ENCODE measurements at places on chromosomes 6 and 20.

DNA sequence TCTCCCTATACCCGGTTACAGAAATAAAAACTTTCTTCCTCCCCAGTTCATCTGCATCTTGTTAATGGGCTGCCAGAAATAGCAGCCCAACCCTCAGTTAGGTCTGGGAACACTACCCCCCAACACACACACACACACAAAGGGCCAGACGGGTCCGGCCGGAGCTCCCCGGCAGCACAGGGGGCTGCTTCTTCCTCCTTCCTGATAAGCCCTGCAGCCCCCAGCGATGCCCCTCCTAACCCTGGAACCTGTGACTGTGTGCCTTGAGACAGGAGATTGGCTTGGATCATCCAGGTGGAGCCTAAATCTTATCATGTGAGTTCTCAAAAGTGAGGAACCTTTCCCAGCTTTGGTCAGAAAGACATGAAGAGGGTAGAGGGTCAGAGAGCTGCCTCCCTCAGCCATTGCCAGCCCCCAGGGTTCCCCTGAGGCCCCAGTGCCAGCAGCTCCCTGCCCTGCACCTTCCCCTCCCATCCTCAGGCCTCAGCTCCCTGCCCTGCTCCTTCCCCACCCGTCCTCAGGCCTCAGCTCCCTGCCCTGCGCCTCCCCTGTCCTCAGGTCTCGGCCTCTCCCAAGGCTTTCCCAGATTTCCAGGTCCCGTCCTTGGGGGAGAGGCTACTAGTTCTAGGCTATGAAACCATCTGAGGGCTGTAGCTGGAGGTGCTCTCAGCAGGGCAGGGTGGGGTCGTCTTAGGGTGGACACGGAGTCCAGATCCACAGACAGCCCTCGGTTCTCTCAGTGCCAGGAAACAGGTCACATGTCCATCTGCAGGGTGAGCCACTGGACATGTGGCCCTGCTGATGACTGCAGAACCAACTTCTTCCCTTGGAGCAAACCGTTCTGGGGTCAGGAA is 34.5 kb upstream of the CST7 start:
- DNase-seq, result no peak

DNA sequence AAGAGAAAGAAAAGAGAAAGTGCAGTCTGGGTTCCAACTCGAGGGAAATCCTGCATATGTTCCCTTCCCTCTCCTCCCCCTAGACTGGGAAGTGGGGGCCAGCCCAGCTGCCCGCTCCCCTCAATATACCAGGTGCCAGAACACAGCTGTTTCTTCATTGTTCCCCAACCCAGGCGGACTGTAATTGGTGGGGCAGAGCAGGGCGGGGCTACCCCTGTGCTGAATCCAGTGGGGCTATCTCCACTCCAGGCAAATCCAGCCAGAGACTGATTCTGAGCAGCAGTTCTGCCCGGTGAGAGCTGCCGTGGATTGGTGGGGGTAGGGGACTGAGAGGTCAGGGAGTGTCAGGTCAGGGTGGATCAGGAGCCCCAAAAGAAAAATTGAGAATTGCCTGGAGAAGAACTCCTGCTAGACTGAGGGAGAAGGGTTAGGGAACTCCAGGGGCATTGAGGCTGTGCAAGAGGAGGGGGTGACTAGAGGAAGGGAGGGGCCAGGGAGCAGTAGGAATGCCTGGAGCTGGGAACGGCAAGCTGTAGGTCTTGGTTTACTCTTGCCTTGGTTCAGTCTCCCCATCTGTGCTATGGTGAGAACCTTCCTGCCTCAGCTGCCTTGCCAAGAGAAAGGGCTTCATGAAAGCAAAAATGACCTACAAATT is at the start of gene MYMX:
TSS of gene MYMX (plus strand) at position 250 of the 655 bp plus-strand sequence. CDS start 546 bp downstream, outside the sequence.
- DNase-seq, result no peak

DNA sequence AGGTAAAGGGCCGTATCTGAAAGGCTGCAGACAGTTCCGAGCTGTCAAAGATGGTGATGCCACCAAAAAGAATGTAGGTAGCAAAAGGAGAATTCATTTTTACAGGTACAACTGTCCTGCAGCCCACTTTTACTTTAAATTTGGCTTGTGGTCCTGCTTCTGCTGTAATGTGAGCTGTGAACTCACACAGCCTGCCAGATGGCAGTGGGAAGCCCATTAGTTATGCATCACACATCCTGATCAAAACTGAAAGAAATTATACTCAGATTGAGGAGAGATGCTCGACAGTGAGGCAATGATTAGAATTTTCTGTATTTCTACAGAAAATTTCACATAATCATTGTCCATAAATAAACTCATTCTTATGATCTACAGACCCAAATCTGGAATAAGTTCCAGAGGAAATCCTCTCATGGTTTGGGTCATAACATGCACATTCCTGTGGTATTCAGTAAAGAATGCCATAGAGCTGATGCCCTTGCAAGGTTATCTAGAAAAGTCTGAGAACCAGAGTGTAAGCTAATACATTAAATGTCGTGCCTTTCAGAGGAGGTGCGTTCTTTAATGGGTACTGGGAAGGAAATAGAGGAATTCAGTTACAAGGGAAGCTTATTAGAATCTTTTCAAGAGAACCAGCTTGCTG is 23.9 kb upstream of the E2F3 start:
- no peak for DNase-seq

GRCh38 chr6:133807501-133807900 is 81.4 kb upstream of the TCF21 start:
- DNase-seq, result no peak

- no peak for DNase-seq
Observed at GRCh38 chr20:2507875-2508630, 662 bp downstream of the ZNF343 start.

DNA sequence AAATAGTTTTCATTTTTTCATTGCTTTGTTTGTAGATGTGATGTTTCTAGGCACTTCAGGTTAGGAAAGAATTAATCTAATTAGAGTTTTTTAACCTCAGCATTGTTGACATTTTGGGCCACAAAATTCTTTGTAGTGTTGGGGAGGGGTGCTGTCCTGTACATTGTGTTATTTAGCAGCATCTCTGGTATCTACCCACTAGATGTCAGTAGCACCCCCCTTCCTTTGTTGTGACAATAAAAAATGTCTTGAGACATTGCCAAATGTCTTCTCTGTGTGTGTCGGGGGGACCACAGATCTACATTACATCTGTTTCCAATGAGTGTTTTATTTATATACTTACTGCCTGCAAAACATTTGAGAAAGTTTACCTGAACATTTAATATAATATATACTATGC is 45.6 kb downstream of the EYA4 start:
- DNase-seq, result no peak

DNA sequence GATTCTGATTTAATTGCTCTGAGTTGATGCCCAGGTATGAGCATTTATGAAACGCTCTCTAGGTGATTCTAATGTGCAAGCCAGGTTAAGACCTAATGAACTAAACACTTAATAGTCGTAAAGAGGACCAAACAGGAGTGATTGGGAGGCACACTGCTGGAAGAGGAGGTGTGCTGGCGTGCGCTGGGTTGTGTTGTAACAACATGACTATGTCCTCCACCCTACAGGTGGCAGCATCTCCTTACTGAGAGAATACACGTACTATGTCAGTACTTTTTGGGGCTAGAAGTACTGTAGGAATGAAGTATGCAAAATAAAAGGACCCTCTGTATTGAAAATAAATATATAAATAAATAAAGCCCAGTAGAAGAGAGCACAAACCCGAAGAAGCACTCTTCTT is 11.9 kb downstream of the C6orf89 start:
- DNase-seq, result no peak

- DNase-seq, result no peak
Observed at GRCh38 chr20:6767536-6768227, at the start of gene BMP2. BMP2 (plus strand) TSS chr20:6767686; CDS start chr20:6770127, 2,441 bp downstream.

DNA sequence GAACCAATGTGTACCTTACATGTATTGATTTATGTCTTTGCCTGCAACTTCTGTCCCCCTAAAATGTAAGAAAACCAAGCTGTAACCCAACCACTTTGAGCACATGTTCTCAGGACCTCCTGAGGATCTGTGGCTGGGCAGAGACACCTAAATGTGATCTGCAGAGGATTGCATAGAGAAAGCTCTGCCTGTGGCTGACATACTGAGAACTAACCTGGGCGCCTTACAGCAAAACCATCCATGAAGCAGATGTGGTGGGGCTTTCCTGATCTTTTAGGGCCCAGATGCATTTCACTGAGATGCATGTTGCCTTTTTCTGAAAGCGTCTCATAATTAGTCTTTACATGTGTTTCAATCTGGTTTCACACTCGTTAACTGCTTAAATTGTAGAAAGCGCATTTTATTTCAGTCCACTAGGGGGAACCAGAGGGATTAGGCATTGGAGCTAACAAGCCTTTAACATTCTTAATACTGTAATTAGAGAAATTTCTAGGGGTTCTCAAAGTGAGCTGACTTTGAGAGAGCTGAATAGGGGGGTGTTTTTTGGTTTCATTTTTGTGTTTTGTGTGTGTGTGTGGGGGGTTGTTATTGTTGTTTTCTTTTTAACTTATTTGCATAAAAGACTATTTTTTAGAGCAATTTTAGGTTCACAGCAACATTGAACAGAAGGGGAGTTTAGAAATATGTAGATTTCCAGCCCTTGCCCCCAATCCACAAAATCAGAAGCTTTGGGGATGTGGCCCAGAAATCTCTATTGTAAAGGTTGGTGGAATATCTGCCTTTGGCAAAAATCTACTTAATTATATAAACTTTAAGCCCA is 50.9 kb upstream of the FAM184A start:
- peak; percentile 59 for DNase-seq

GRCh38 chr6:4545893-4546292 is 230.3 kb upstream of the CDYL start:
- no peak for DNase-seq

DNA sequence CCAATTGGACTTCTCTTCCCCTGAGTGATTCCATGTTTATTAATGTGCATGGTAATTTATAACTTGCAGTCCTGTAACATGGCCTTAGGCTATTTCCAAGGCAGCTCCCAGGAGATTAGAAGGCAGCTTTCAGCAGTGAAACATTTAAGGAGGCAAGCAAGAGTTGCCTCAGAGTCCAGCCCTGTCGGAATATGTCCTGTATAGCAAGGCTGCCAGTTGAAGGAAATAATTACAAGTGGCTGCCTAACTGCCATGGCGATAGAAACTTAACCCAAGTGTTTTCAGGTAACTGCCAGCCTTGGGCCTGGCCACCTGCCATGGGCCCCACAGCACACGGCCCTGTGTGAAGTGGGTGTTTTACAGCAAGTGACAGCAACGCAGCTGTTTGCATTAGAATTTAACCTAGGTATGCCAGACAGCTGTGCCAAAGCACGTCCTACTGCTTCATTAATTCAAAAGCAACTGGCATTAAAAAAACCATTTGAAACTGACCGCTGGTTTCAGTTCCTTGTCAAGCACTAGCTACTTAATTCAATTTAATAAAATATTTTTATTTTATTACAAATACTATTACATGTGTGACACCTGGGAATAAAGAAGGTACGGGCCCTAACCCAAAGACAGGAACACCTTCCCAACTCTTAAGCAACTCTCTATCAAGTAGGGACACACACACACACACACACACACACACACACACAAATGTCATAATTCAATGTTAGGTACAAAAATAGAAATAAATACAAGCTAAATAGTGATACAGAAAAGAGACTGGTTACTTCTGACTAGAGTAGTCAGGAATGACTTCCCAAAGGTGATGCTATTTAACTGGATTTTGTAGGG is 151.8 kb upstream of the HEY2 start:
- DNase-seq, result no peak

- no peak for DNase-seq
Observed at GRCh38 chr6:26109772-26110171, 22.5 kb downstream of the HFE start.

DNA sequence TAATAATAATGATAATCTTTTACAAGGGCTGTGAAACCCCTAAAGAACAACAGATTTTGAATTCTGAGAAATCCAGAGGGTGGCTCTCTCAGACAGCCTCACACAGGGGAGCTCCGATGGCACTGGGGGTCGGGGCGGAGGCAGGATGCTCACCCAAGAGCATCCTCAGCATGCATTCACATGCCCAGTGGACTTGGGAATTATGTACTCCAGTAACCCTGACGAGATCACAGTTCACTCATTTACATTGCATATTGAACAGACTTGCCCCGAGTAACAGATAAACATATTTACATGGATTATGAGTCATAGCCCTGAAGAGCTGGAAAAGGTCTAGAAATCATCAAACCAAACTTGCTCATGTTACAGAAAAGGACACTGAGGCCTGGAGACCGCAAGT is 482.7 kb upstream of the JARID2 start:
- no peak for DNase-seq

- DNase-seq, result peak; percentile 33
Observed at GRCh38 chr6:138287144-138287955, 69.1 kb upstream of the PBOV1 start.

DNA sequence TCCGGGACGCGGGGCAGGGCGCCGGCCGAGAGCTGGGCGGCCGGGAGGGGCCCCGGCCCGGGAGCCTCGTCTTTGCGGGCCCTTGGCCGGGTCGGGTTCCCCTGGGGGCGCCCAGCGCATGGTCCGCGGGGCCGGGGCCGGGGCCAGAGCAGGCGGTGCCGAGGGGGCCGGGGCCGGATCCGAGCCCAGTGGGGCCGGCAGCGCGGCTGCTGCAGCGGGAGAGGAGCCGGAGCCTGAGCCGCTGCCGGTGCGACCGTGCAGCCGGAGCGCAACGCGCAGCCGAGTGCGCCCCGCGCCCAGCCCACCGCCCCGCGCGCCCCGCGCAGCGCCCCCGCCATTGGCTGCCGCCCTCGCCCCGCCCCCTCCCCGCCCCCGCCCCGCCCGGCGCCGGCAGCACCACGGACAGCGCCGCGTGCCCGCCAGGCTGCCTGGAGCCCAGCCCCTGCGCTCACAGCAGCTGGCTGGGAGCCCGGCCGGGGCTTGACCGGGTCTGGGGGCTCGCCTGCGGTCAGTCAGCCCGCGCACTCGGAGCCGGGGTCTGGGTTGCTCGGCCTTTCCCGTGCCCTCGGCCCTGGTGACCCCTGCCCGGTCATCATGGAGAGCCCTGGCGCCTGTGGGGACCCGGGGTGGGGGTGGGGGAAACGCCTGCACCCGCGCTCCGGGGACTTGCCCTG is at the start of gene HRH3:
TSS of gene HRH3 (minus strand) at position 287 of the 674 bp plus-strand sequence. CDS start 308 bp downstream, outside the sequence.
- DNase-seq, result peak; percentile 11

GRCh38 chr6:56647172-56647762 is 4.6 kb upstream of the DST start:
- DNase-seq, result no peak

- no peak for DNase-seq
Observed at GRCh38 chr6:36050947-36051710, 23.5 kb downstream of the MAPK14 start.

GRCh38 chr20:16530201-16530681 is 43.0 kb downstream of the KIF16B start:
- DNase-seq, result no peak

DNA sequence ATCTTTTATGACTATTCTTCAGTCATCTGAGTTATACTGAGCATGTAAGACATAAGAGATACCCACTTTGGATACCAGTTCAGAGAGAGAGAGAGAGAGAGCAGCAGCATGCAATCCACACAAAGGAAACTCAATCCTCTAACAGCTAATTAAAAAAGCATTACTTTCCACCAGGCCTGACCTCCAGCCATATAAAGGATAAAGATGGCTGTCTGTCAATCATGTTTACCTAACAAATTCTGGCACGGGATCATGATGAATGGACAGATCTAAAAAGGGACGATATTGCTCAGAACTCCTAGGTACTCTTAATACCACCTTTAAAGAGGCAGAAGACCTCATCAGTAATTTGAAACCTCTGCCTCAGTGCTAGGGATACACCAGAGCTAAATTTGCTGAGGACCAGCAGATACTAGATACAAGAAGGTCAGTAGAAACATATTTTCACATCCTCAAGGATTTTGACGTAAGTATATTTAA is 159.2 kb downstream of the RPS12 start:
- DNase-seq, result no peak

Measured in CD4-positive, alpha-beta T cell treated with Interleukin-6 at 100 ng/mL for 8 hours (primary cell).